ENCODE measurements at places on chromosomes 3 and 15.

DNA sequence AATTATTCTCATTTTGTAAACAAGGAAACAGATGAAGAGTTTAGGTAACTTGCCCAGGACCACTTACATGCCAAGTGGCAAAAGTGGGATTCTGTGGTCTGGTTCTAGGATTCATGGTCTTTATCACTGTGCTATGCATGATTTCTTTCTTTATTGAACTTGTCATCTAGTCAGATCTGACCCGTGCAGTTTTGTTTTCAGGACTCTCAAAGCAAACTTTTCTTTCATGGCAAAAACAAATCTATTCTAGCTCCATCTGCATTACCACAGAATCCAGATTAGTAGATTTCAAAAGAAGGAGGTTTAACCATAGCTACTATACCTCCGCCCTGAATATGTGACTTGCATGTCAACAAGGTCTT, 404.4 kb downstream of the PTPRG start:
- DNase-seq = no peak

DNA sequence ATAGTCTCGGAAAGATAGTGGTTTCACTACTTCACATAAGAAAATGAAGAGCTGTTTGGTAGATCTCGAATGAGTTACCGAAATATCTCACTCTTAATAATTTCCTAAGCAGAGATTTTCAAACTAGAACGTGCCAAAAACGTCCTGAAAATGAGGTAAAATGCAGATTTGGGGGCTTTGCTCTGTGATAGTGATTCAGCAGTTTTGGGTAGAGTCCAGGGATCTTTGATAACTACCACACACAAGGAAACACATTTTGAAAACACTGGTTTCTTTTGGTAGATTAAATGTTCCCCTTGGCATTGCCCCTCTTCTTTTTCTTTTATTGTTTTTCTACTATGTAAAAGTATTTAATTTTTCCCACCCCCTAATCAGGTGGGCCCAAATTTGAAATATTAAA, 125.9 kb downstream of the EBLN2 start:
- no peak for DNase-seq

DNA sequence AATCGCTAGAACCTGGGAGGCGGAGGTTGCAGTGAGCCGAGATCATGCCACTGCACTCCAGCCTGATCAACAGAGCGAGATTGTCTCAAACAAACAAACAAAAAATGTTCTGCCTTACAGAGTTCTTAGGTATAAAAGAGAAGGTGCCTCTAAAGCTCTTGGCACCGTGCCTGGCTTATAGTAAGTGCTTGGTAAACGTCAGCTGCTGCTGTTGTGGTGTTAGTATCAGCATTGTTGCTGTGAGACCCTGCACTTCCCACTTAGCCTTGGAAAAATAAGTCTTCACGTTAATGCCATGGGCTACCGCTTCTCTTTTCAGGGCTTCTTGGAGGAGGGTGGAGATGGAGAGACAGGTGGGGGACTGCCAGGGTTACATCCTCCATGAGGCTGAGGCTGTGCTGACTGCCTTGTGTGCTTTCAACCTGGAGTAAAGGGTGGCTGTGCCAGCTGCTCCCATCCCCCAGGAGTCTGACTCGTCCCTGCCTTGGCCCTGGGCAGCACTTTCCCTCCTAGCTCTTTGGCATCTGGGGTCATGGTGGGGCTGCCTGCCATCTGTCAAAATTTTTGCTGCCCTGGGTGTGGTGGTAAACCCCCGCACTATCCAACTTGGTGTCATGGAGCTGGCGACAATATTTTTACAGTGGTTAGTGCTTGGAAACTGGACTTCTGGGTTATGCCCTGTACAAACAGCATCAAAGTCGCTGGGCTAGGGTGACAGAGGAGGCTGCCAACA, 17.8 kb downstream of the FLNB start:
- no peak for DNase-seq

GRCh38 chr15:57671636-57672035, 34.9 kb upstream of the POLR2M start:
- no peak for DNase-seq

- DNase-seq = no peak
Observed at GRCh38 chr15:27955087-27955486, 144.0 kb downstream of the OCA2 start.

DNA sequence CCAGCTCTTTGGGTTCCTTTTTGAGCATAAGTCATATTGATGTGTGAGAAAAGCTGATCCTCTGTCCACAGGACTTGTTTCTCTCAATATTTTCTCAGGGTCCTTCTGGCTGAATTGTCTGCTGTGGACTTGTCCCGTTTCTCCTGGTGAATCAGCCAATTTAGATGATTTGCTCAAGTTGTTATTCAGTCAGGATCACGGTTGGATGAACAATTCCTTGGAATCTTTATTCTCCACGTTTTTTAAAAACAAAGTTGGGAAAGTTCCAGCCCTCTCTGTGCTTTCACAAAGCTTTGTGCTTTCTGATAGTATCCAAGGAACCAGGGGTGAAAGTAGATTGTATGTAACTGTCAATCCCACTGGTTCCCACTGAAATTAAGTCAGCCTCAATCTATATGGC, 61.3 kb downstream of the LRRC3B start:
- no peak for DNase-seq

Measured in urothelium cell line (cell line).